ENCODE measurements at places on chromosomes 6 and 20.

GRCh38 chr6:140385679-140386078 is 1011.2 kb upstream of the CITED2 start:
- no peak for DNase-seq

DNA sequence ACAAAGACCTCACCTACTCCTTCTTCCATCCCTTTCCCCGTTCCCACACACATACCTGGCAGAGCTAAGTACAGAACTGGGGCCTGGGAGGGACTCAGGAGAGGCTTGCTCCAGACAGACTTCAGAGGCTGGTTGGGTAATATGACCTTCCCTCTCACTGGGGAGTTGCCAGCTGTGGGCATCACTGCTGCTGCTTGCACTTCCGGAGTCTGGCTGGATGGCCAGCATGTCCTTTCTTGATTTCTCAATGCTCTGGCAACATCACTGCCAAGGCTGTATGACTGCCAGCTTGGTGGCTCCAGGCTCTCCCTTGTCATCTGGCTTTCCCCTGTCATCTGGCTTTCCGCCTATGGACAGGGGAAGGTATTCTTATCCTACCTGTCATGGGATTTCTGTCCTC is 47.8 kb downstream of the CDH22 start:
- DNase-seq = no peak

GRCh38 chr6:96814625-96815024 is 22.7 kb downstream of the GPR63 start:
- DNase-seq = no peak

- DNase-seq = no peak
These were observed 20.5 kb upstream of the SUPT3H start for GRCh38 chr6:45398075-45398813.

DNA sequence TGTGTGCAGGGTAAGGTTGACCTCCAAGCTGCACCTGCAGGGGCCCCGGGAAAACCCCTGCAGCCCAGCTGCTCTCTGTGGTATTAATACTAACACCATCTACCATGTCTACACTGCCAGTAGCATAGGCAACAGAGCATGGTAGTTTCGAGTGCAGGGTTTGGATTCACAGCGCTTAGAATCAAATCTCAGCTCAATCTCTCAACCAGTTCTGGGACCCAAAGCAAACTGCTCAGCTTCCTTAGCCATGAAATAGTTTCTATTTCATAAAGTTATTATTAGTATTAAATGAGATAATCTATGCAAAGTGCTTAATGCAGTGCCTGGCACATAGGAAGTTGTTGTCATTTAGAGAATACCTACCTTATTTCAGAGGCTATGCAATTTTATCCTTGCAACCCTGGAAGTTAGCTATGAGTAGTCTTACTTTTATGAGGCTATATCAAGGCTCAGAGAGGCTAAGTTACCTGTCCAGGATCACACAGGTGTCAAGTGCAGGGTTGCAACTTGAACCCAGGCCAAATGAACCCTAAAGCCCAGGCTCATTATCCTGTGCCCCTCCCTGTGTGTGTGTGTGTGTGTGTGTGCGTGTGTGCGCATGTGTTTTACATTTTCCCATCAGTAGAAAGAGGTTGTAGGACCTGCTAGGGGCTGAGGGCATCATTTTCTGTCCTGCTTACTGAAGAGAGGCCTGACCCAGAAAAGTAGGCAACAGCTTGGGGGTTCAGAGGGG is 27.6 kb upstream of the MRPS18A start:
- no peak for DNase-seq

DNA sequence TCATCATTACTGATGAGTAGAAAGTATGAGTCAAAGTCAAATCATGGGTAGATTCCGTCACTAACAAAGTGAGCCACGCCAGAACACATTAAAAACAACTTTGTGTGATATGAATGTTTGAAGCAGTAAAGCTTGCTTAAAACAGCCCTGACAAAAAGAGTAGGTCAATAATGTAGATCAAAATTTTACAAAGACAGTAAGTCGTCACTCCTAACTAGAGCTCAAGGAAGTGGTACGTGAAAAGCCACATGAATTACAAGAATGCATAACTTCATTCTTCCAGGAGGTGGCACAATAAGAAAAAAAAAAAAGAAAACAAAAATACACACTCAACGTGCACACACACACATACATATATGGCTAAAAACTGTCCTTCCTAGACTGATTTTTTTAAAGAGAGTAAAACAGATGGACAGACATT is 69.9 kb downstream of the HACE1 start:
- no peak for DNase-seq

DNA sequence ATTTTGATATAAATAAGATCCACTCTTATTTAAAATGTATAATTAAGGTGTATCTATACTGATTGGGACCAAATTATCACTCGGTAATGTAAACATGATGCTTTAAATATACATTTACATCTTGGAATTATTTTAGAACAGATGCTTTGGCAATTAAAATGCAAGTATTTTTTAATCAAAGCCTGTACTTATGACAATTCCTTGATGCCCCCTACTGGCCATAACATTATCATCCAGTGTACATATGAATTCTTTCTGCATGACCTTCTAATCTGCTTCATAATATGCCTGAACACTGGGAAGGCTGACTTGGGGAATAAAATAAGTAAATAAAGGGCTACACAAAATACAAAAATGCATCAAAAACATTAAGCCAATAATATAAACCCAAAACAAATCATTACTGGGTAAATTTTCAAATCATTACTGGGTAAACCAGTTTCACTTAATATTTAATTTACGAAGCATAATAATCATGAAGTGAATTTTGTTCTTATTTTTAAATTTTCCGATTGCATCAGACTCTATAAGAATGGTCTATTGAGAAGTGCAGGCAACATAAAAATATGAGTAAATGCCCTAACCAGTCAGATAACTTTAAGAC is 65.1 kb downstream of the CGA start:
- no peak for DNase-seq

DNA sequence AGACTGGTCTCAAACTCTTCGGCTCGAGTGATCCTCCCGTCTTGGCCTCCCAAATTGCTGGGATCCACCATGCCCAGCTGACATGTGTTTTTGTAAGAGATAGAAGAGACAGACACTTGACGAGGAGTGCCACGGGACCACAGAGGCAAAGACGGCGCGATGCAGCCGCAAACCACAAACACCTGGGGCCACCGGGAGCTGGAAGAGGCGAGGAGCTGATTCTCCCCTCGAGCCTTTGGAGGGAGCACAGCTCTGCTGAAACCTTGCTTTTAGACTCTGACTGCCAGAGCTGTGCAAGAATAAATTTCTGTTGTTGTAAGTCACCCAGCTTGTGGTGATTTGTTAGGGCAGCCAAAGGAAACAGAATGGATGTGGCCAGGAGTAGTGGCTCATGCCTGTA is 46.9 kb downstream of the TFAP2C start:
- DNase-seq = no peak

DNA sequence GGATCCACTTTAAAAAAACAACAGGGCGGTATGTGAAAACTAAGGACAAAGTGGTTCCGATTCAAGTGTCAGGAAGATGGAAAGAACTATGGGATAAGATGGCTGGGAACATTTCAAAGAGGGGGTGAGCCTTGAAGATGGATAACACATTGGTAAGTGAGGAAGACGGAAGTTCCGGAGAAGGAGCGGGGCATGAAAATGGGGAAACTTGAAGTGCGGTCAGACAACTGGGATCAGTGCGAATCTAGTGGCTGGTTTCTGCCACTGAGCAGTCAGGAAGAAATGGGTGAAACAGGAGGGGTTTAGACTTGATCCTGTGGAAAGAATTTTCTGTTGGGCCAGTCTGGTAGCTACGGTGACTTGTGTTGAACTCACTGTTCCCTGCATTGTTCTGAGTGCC is 1.2 kb downstream of the NAA20 start:
- DNase-seq = no peak

- DNase-seq = no peak
These were observed 40.2 kb upstream of the TRAM2 start for GRCh38 chr6:52617087-52617486.

DNA sequence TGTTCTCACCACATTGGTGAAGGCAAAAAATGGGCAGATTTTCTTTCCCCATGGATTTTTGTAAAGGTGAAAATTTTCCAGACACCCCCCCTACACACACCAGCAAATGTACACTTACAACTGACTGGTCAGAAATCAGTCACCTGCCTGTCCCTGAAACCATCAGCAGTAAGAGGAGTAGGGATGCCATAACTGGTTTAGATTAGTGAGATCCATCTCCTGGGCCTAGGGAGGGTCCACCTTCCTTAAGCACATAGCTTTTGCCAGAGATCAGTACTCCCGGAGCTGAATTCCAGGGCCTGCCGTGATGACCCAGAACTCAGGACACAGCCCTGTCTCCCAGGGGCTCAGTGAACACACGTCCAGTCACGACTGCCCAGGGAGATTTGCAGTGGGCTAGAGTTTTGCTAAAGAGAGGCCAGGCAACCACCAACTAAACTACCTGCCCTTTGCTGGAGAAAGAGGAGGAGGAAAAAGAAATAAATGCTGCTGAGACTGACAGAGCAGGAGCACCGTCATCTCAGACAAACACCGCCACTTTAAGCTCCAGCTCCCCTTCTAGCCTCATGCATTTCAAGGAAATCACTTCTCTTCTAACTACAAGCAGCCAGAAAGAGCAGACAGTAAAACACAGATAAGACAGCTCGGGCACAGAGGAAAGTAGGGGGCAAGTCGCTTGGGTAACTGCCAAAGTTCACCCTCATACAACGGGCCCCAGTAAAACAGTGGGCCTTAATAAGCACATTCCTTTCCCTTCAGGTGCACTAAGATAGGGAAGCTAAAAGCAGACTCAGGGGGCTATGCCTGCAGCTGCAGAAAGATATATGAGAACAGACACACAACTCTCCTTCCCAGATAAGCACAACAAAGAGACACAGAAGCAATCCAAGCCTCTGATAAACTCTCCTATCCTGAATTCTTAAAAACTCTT is 82.6 kb upstream of the SPTLC3 start:
- no peak for DNase-seq

DNA sequence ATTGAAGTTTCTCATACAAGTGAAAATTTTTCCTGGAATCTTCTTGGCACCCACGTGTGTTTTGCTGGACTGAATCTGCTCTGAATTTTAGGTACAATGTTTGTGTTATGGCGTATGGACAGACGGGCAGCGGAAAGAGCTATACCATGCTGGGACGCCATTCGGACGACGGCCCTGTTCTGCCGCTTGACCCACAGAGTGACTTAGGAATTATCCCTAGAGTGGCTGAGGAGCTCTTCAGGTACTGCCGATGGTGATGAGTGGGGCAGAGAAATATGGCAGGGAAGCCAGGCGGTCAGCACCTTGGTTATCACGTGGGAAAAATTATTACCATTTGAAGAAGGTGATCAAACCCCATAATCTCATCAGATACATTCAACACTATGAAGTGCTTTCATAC is 36.3 kb downstream of the KIF25 start:
- no peak for DNase-seq

- no peak for DNase-seq
These were observed 323.1 kb downstream of the HDGFL1 start for GRCh38 chr6:22892452-22892851.

- no peak for DNase-seq
These were observed 133.0 kb downstream of the PAK5 start for GRCh38 chr20:9705722-9706476.

GRCh38 chr20:58593880-58594638 is 57.0 kb upstream of the STX16 start:
- DNase-seq = no peak

DNA sequence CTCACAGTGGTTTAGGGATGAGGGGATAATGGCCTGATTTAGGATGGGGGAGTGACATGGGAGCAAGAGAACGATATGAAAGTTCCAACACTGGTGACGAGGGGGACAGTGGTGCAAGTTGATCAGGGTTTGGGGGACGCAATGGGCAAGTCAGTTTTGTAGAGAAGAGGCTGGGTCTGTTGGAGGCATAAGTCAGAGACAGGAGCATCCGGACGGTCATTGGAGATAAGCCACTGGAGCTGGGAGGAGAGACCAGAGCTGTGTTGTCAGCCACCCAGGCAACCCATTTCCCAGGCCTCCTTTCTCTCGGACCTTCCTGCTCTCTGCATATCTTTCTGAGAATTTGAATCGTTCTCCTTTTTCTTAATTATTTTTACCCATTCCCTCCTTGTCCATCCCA is 9.5 kb downstream of the DNPH1 start:
- no peak for DNase-seq

- DNase-seq = no peak
These were observed 54.8 kb downstream of the PHACTR2 start for GRCh38 chr6:143732536-143732935.

DNA sequence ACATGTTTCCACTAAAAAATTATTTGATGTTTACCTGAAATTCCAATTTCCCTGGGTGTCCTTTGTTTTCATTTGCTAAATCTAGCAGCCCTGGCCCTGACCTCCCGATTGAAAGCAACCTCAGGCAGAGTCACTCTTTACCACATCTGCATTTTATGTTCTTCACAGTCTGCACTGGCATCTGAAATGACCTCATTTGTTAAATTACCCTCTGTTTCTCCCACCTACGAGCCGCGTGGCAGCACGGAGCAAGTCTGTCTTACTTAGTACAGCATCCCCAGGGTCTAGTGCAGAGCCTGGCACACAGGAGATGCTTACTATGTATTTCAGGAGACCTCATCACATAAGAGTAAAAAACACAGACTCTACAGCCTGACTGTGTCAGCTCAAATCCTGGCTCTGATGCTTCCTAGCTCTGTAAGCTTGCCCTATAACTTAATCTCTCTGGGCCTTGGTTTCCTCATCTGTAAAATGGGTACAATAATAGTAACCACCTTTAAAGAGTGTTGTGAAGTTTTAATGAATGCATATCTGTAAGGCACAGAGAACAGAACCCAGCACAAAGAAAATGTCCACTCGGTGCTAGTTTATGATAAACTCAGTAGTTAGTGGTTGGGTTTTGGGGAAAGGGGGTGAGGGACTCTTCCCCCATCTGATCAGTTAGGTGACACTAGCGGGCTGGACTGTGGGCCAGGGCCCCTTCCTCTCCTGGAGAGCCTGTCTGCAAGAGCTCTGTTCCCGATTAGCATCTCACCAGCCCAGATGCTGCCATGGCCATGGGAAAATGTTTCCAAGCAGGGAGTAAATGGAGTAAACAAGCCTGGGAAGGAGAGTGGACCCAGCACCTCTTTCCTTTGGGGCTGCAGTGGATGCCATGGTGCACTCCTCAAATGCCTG is 88.2 kb downstream of the PREX1 start:
- no peak for DNase-seq

DNA sequence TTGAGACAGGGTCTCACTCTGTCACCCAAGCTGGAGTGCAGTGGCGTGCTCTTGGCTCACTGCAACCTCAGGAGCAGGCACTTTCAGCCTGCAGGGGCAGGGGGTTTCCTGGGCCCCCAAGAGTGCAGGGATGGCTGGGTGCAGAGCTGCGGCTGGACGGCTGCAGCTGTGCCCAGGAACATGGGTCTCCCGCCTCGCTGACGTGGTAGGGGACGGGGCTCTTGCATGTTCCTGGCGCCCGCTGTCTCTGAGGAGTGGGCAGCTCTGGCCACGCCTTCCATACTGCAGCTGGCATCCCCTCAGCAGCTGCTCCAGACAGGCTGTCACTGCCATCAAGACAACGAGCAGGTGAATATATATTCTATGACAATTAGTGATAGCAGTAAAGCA is 2.2 kb upstream of the DEK start:
- DNase-seq = no peak
